Lung (tissue), 17 donors: ENCODE measurements at places on chromosomes 7 and 10.

- no peaks in the 10 kb centered on the region for H3K27me3 ChIP-seq
- peak; percentile 88 for DNase-seq
- no peak overlapping the region for H3K4me3 ChIP-seq
- H3K4me1 ChIP-seq: peaks cover 16% of the 10 kb centered on the region
- no peaks in the 10 kb centered on the region for H3K36me3 ChIP-seq
- H3K27ac ChIP-seq: peak overlapping the region; percentile 84
Measured at GRCh38 chr10:73887294-73888039, 13.1 kb upstream of the CAMK2G start.

GRCh38 chr10:17038627-17039026 is 91.0 kb downstream of the CUBN start:
- H3K4me1 ChIP-seq: no peaks in the 10 kb centered on the region
- H3K4me3 ChIP-seq: no peak overlapping the region
- DNase-seq: no peak
- H3K36me3 ChIP-seq: no peaks in the 10 kb centered on the region
- no peak overlapping the region for H3K27ac ChIP-seq

- no peak overlapping the region for H3K27ac ChIP-seq
- H3K27me3 ChIP-seq: no peaks in the 10 kb centered on the region
- no peak for DNase-seq
- H3K4me3 ChIP-seq: no peak overlapping the region
Measured at GRCh38 chr10:80122110-80122710, 10.3 kb upstream of the PLAC9 start.

GRCh38 chr10:14560274-14560673 is 214.4 kb downstream of the FAM107B start:
- H3K27ac ChIP-seq: no peak overlapping the region
- H3K27me3 ChIP-seq: no peaks in the 10 kb centered on the region
- H3K4me3 ChIP-seq: no peak overlapping the region
- peaks cover 12% of the 10 kb centered on the region for H3K4me1 ChIP-seq
- H3K36me3 ChIP-seq: no peaks in the 10 kb centered on the region

DNA sequence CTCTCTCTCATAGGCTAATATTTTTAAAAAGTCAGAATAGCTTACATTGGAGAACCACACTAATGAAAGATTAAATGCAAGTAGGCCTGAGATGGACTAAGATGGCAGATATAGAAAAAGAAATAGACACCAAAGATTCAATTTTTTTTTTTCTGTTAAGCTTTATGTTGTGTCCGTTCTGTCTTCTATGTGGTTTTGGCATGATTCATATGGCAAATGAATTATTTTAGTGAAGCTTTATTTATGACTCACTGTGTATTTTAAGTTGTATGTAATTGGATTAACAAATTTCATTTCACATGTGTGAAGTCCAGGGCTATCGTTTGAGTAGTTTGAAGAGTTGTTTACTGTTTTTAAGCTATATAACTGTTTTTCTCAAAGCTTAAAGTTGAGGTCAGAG is 214.8 kb downstream of the CAMK1D start:
- H3K27me3 ChIP-seq: peaks cover 9% of the 10 kb centered on the region
- H3K27ac ChIP-seq: no peak overlapping the region
- H3K4me1 ChIP-seq: no peaks in the 10 kb centered on the region
- H3K36me3 ChIP-seq: no peaks in the 10 kb centered on the region
